GM12892 (cell line): ENCODE measurements at places on chromosomes 16 and 17.

DNA sequence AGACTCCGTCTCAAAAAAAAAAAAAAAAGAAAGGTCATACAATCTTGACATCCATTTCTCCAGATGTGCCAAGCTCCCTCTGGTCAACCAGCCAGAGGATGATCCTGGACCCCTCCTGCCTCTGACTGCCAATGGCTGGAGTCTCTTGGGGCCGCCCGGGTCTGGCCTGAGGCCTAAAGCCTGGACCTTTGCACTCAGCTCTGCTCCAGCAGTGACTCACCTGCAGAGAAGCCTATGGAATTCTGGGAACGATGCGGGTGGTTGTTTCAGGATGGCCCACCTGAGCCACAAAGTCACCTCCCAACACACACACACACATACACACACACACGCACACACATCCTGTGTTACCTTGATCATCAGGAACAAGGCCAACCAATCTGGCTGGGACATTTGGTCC, 64.0 kb upstream of the DNAH17 start:
- no peak for DNase-seq

DNA sequence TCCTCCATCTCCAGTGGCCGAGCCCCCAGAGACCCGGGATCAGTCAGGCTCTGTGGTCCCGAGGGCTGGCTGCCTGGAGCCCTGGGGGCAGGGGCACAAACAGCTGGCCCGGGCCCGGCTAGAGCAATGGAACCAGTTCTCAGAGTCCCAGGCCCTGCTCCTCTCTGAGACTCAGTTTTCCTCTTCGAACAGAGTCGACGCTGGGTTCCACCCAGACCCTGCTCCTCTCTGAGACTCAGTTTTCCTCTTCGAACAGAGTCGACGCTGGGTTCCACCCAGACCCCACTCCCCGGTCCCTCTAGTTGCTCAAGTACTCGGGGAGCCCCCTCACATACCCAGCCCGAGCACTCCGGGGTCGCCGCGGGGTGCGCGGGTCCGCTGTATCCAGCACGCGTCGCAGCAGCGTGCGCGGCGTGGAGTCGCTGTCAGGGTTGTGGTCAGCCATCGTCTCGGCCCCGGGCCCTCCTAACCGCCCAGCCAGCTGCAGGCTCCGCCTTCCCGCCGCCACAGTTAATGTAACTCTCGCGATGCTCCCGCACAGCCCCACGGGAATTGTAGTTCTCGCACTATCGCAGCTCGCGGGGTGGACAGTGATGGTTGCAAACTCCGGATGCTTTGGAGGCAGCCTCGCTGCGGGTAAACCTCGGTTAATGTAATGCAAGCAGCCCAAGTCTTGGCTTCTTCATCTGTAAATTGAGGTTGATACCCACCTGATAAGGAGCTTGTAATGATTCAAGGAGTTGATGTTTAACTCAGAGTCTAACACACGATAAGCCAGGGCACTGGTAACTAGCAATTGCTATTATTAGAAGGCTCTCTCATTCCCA, 8.5 kb upstream of the THAP11 start:
- peak; percentile 99 for DNase-seq

GRCh38 chr16:17171250-17172143, 299.3 kb downstream of the XYLT1 start:
- no peak for DNase-seq

DNA sequence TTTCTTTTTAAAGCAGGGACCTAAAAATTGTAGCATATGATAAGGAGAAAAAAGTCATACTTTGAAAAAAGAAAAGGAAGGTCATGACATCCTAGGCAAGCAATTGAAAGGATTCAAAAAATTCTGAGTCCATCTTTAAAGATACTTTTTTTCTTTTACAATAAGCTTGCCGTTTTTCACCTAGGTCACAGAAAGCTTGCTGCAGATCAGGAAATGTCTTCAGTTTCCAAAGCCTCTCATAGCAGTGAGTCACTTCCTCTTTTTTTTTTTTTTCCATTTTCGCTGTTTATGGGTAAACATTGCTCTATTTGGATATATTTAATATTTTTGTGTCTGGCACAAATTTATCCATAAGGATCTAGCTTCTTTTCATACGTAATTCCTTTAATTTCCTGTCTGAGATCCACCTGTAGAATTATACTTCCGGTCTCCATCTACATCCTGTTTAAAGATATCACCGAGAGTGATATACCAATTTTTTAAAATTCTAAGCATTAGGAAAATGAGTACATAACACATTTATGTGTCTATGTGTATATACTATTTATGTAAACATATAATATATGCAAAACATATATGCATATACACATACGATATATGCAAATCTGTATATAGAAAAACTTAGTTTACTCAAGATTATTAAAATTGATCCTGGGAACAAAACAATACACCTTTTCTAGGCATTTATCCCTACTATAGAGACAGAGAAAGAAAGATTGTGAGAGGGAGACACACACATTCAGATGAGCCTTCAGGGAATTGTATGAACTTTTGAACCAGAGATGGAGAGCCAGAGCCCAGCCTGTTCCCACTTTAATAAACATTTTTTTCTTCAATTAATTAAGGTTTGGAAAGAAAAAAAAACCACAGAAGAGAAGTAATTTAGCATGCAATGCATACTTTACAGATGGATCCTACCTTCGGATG, 134.4 kb downstream of the SKAP1 start:
- DNase-seq = no peak

DNA sequence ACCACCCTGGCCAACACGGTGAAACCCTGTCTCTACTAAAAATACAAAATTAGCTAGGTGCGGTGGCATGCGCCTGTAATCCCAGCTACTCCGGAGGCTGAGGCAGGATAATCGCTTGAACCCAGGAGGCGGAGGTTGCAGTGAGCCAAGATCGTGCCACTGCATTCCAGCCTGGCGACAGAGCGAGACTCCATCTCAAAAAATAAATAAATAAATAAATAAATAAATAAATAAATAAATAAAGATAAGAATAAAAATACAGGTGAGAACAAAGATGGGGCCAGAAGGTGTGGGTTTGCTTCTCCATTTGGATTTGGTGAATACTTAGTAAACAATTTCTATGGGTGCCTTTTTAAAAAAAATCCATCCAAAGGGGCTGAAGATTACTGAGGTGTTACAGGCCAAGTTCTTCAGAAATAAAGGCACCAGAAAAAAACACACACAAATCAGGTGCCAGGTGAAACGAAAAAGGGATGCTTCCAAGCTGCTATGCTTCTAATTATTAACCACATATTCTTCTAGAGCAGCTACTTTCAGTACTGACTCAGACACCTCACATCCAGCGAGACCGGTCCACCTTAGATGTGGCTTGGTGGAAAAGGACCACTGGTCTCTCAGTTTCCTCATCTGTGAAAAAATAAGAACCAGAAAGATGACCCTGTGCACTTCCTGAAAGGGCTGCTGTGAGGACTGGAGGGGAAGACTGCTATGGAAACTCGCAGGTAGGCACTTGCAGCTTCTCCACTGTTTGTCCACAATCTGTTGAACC, 9.2 kb downstream of the GLYR1 start:
- no peak for DNase-seq

DNA sequence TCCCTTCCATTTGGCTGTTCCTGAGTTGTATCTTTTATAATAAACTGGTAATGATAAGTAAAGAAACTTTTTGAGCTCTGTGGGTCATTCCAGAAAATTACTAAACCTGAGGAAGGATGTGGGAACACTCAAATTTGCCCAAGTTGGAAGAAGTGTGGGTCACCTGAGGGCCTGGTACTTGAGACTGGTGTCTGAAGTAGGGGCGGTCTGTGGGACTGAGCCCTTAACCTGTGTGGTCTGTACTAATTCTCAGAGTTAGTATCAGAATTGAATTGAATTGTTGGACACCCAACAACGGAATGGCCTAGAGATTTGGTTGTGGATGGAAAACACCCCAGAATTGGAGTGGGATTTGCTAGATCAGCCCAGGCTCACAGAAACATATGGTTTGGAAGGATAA, 43.1 kb downstream of the IKZF3 start:
- DNase-seq = no peak

GRCh38 chr17:56175299-56175955, 22.2 kb downstream of the ANKFN1 start:
- no peak for DNase-seq
